ENCODE measurements at places on chromosomes 12 and 14.
A peak's percentile ranks its signal among the peaks of the same experiment; 100 is the strongest.

DNA sequence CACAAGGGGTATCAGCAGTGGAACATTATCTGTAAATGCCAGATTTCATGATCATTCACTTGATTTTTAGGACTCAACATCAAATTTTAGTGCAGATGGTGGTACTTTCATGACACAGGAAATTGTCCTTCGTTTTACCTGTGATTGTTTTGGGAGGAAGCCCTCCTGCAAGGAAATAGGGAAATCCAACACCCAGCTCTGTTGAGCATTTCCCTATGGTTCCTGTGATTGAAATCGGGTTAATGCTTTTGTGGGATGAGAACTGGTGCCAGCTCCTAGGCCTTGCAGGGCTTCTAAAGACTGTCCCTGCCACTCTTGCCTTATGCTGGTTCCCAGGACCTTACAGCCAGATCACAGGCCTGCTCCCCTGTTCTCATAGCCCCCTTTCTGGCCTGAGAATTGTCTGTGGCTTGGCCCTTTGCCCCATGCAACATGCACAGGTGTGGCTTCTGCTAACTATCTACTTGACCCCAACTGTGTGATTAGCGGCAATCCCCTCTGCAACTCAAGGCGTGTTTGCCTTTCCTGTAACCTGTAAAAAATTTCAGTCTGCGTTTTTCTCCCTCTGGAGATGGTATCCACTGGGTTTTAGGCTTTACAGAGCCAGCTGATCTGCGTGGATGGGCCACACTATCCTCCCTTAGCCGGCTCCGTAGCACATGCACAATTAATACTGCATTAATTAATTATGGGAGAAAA is 112.5 kb downstream of the ETV6 start:
- no peak for DNase-seq

- no peak for DNase-seq
Measured at GRCh38 chr12:54363047-54363446, 1.2 kb downstream of the GPR84 start.

GRCh38 chr12:124752437-124753227 is 111.0 kb downstream of the SCARB1 start:
- peak; percentile 62 for DNase-seq

DNA sequence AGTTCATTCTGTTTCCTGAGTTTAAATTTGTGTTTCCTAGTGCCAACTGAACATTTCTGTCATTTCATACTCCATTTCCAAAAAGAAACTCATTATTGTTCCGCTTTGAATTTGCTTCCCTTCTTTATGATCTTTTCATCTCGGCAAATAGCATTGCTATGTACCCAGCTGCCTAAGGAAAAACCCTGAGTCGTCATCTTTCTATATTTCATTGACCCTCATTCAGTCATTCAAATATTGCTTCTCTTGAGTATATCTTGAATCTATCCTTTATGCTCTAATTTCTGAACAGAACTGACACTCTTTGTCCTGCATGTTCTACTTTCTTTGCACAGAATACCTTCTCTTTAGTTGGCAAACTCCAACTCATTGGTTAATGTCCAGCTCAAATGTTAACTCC is 35.9 kb downstream of the ADIPOR2 start:
- DNase-seq, result no peak

DNA sequence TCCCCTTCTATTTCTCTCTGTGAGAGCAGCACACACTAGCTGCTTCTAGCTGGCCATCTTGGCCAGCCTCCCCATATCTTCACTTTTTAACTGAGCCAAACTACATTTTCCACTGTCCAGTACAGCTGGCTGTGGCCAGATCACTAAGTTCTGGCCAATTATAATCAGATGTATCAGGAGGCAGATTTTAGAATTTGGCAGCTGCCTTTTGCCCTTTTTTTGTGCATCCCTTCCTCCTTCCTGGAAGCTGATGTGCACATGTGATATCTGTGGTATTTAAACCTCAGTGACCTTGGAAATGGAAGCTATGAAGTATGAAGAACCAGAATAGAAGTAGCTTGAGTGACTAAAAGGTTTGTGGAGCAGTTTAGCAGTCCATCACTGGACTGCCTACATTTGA is 49.8 kb upstream of the ANO6 start:
- DNase-seq, result peak; percentile 15

DNA sequence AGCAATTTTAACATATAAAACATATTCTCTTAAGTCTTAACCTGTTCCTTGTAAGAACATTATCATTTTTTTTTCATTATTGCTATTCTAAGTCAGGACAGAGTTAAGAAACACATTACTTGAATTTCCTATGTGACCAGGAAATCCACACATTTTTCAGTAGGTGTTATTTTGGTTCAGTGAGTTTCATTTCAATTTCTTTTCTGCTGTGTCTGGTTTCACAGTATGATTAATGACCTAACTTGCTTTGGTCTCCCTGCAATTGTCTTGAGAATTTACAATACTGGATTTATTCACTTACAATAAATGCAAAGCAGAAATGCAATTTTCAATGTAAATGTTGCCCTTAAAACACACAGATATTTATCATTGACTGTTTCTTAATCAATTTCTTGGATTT is 396.9 kb upstream of the TMTC1 start:
- no peak for DNase-seq
